ENCODE measurements at places on chromosomes 12 and 14.

DNA sequence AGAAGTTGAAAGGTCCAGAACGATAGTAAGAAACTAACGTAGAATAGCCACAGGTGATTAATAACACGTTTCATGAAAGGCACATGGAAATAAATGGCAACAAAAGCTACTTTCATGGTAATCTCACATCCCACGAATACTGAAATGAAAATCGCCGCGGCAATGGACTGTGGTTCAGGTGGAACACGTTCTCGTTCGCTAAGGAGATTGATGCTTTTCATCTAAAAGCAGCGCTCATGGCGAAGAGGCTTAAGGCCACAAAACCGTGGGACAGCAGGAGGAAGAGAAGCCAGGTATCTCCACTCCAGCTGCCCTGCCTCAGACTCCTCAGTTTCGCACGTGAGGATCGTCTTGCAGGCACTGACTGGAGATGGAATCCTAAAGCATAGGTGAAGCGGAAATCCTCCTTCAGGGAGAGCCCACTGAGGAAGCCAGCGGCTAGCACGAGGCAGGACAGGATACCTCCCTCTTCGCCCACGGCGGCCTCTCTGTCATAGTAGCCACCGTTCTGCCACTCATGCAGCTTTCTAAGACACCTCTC, 696 bp upstream of the GPHN start:
- DNase-seq, result no peak

DNA sequence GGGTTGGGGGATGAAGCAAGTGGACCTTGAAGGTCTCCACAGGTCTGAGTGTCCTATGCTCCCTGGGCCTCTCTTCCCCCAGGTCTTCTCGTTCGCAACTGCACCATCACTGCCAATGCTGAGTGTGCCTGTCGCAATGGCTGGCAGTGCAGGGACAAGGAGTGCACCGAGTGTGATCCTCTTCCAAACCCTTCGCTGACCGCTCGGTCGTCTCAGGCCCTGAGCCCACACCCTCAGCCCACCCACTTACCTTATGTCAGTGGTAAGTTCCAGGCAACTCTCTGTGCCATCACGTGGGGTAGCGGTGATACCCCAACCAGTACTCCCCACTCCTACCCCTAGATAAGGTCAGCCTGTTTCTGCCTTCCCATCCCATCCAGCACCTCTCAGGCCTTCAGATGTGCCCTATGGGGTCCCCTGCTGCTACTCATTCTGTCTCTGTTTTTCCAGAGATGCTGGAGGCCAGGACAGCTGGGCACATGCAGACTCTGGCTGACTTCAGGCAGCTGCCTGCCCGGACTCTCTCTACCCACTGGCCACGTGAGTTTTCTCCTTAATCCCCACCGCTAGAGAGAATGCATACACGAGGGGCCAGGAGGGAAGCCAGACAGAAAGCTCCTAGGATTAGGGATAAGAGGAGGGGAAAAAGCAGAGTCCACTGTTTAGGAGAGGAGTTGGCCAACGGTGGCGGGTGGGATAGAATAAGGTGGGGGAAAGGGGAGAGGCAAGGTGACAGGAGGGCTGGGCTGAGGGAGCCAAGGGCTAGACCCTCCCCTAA, 1.6 kb upstream of the TAPBPL start:
- DNase-seq, result no peak

DNA sequence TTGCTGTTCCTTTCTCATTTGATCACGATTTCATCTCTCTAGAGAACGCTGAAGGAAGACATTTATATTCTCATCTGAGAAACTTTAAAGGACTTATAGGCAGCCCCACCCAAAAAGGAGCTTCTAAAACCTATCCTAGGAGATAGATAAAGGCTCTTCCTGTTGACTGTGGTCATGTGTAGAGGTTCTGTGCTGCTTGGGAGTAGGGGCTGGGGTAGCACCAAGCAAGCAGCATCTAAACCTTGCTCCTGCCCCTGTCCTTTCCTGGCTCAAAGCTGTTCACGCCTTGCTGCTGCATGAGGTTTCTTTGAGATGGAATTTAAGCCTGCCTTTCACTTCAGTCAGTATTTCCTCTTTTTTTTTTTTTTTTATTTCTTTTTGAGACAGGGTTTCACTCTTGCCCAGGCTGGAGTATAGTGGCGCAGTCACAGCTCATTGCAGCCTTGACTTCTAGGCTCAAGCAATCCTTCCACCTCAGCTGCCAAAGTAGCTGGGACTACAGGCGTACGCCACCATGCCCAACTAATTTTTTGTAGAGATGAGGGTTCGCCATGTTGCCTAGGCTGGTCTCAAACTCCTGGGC, 41.4 kb downstream of the RAB35 start:
- no peak for DNase-seq

DNA sequence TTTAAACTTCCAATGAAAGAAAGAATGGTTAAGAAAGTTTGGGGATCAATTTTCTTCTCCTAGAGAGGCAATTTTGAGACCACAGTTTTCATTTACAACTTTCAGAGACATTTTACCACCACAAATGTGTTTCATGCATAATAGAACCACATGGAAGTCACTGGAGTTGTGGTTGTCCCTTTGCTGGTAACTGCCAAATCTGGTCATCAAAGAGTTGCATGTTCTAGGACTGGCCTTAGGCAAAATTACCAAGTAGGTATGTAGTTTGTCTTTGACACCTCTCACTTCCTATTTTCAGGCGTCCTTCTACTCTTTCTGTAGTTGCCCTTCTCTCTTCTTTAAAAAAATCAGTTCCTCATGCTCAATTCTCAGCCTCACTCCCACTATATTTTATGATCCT, 54.3 kb upstream of the TMX1 start:
- DNase-seq, result no peak

DNA sequence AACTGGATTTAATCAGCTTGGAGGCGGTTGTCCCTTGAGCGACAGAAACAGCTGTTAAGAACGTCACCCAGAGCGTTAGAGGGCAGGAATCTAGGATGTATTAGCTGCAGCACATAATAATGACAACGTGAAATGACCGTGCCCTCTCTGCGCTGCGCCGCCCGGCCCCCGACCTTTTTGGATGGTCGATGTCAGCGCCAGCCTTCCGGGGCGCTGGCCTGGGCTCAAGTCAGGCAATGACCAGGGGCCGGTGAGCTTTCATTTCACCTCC, 427 bp upstream of the TMEM120B start:
- no peak for DNase-seq

GRCh38 chr12:69998011-69998410, 173.0 kb downstream of the MYRFL start:
- no peak for DNase-seq

Data from activated CD4-positive, alpha-beta T cell treated with anti-CD3 and anti-CD28 coated beads, Interleukin-2, amount 50 U/mL, for 24 hours (primary cell).